ENCODE measurements at places on chromosomes 11 and 22. TPM values are rescaled to one million over a fixed set of nuclear protein-coding genes. Genes with fewer than 3 reads are reported as not detected.

- no peak for DNase-seq
Measured at GRCh38 chr11:19814421-19814820, 101.8 kb downstream of the NAV2 start.

DNA sequence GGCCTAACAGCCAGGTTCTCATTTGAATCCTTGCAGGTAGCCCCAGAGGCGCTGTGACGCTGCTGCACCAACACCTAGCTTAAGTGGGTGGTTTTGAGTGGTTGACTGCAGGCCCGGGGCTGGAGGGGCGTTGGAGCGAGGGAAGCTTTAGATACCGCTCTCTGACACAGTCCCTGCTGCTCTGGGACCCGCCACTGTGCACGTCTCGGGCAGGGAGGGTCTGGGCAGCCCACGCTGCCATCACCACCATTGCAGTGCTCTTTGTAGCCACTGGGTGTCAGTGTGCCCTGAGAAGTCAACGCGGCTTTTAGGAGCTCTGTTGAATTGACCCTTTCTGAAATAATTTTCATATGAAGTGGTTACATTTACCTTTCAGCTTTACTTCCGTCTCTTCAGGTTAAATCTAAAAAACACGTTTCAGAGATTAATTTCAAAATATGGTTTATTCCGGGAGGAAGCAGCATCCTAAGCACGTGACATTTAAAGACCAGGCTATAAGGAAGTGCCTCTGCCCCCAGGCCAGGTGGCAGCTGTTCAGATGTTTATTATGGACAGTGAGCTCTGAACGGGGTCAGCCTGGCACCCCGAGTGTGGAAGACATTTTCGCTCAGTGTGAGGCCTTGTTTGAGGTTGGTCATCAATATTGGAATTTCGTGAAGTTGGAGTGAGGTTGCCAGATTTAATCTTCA is 30.9 kb upstream of the PARVB start:
- DNase-seq: peak; percentile 82

- no peak for DNase-seq
Measured at GRCh38 chr11:86795949-86796348, 4.4 kb upstream of the PRSS23 start.

DNA sequence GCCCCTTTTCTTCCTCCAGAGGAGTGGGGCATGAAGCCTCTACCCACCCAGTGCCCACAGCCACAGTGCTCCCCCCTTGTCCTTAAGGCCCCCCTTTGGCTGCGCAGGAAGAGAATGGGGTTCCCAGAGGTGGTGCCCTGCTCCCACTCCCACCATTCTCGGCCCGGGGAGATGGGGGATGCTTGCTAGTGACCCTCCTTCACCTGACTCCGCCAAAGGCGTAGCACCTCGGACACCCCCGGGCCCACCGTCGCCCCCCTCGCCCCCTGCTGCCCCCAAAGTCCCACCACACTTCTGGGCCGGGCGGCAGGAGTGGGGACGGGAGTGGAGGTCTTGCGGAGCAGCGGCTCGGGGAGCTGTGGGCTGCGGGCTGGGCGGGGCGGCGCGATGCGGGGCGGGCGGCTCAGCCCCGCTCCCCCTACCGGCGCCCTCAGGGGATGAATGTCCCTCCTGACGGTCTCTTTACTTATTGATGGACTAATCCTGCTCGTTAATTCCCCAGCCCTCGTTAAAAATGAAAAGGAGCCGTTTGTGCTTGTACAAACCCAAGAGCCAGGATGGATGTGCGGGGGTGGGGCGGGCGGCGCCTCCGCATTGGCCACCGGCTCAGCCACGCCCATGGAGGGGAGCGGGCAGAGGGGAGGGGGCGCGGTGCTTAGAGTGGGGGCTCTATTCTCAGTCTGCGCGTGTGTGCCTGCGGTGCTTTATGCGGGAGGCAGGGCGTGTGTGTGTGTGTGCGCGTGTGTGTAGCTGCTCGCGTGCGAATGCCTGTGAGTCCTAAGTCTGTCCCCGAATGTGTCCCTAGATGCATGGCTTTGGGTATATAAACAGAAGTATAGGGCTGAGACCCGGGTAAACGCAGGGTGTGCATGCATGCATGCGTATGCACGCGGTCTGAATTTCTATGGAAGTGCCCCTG is 25.6 kb downstream of the SYT7 start:
- no peak for DNase-seq

DNA sequence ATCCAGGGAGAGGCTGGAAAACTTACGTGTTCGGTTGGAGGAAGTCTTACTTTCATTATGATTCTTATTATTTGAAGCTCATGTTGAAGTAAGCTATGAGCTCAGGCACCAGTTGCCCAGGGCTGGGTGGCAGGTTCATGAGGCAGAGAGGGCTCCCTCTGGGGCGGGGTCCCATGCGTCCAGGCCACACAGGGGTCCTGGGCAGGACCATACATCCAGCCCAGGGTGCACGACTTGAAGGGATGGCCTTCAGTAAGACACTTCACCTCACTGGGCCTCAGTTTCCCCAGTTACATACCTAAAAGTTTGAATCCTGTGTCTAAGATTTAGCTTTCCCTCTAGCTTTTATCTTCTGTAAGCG is 107.3 kb upstream of the B3GAT1 start:
- DNase-seq: no peak

GRCh38 chr22:41893591-41894375 is 21.1 kb downstream of the SHISA8 start:
- no peak for DNase-seq

DNA sequence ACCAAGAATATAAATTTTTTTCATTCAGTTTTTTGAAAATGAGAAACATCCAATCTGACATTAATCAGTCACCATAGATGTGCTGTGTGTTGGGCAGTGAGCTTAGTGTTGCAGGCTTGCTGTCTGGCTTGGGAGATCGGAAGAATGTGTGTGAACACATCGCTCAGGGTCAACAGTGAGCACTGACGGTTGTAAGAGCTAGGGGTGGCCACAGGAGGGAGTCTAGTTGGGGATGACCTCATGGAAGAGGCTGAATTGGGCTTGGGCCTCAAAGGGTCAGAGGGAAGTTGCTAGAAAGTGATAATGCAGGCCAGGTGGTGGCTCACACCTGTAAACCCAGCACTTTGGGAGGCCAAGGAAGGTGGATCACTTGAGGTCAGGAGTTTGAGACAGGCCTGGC is 375.4 kb downstream of the DDX10 start:
- DNase-seq: no peak

- DNase-seq: no peak
Measured at GRCh38 chr11:2781408-2782274, 81.8 kb upstream of the KCNQ1OT1 start.

- no peak for DNase-seq
Measured at GRCh38 chr22:24699876-24700275, 74.6 kb downstream of the PIWIL3 start.

GRCh38 chr11:45489281-45489905 is 176.0 kb downstream of the CHST1 start:
- DNase-seq: no peak

XKR3 gene
- total RNA-seq: 0.17 TPM

CASP5 gene
- total RNA-seq: 0.29 TPM

FAM227A gene
- total RNA-seq: 0.57 TPM

PRODH gene
- not detected for total RNA-seq

ART1 gene
- total RNA-seq: not detected

YPEL1 gene
- 17.3 TPM for total RNA-seq

RIC3 gene
- 73.0 TPM for total RNA-seq

MMP8 gene
- not detected for total RNA-seq

CARD18 gene
- not detected for total RNA-seq

Data from B cell (primary cell).